ENCODE measurements at places on chromosomes 1 and 21.

- no peak for DNase-seq
Observed at GRCh38 chr21:33380483-33380998, 22.7 kb upstream of the IFNGR2 start.

GRCh38 chr1:36387141-36387949 lies 1.6 kb upstream of the STK40 start:
- DNase-seq = no peak

GRCh38 chr1:47898133-47898845 lies 98.9 kb downstream of the TRABD2B start:
- no peak for DNase-seq

DNA sequence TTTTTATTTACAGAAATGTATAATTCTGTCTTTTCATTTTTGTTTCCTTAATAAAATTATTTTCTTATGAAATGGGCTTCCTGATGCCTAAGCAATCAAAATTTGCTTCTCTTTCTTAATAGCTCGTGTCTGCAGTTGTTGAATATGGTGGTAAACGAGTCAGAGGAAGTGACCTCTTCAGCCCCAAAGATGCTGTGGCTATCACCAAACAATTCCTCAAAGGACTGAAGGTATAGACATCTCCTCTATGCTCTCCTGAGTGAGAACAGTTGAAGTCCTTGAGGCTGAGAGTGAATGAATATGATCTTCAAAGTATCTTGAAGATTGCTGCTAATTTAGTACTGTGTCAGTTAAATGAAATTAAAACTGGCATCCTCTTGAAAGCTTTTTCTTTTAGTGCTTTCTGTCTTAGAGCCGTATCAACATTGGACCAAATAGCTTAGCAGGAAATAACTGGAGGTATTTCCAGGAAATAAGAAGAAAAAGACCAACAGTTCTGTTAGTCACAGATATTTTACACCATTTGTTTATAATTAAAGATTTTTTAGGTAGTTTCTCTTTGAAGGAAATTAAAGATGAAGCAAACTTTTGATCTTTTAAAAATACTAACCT lies 24.7 kb downstream of the VPS45 start:
- DNase-seq = no peak

DNA sequence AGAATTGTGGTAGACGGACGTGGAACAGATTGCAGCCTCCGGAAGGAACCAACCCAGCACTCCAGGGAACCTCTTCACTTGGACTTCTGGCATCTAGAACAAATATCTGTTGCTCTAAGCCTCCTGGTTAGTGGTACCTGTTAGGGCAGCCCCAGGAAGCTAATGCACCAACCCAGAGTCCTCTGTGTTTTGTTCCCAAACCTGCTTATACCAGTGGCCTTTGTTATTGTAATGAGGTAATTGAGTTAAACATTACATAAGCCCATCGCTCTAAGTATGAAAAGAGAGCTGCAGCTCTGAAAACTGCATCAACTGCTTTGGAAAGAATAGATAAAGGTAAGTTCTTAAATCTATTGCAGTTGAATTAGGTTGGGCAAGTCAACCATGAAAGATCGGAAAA lies 516.7 kb downstream of the NPHP4 start:
- no peak for DNase-seq

GRCh38 chr1:95021119-95021518 lies 51.6 kb downstream of the ALG14 start:
- no peak for DNase-seq

DNA sequence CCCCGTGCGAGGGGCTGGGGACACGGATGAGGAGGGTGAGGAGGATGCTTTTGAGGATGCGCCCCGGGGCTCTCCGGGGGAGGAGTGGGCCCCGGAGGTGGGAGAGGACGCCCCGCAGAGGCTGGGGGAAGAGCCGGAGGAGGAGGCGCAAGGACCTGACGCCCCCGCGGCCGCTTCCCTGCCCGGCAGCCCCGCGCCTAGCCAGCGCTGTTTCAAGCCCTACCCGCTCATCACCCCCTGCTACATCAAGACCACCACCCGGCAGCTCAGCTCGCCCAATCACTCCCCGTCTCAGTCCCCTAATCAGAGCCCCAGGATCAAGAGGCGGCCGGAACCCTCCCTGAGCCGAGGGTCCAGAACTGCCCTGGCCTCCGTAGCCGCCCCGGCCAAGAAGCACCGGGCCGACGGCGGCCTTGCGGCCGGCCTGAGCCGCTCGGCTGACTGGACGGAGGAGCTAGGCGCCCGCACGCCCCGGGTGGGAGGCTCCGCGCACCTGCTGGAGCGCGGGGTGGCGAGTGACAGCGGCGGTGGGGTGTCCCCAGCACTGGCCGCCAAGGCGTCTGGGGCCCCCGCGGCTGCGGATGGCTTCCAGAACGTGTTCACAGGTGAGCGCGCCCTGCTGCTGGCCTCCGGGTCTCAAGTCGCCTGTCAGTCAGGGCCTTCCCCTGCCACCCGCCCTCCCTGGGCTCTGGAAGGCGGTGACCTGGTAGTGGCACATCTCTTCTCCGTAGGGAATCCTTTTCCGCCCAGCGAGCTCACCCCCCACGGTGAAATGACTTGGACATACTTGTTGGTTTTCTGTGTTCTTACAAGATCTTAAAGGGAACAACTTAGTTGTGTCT lies 1.7 kb downstream of the FMN2 start:
- DNase-seq = no peak

DNA sequence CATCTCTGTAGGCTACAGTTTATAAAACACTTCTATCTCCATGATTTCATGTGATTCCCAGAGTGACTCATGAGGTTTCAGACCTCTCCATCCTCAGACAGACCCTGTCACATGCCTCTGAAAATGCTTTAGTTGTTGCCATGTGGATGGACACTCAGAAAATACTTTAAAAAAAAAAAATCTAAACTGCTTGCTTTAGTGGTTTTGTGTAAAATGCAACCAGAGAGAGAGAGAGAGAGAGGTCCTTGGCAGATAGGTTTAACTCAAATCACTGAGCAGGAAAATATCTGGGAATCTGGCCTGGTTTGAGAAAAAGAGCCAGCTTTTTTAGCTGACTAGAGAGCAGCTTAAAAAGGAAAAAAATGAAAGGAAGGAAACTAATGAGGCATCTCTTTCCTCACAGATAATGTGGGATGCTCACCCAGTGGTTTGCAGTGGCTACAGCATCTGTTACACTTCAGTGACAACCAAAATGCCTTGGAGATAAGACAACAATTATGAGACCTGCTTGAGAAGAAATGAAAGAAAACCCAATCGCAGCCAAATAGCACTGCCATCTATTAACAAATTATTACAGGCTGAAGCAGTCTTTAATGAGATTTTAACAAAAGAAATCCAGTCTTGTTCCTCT lies 54.6 kb upstream of the SYT14 start:
- DNase-seq = peak; percentile 87

- no peak for DNase-seq
Observed at GRCh38 chr1:54601730-54602129, 21.6 kb downstream of the FAM151A start.

DNA sequence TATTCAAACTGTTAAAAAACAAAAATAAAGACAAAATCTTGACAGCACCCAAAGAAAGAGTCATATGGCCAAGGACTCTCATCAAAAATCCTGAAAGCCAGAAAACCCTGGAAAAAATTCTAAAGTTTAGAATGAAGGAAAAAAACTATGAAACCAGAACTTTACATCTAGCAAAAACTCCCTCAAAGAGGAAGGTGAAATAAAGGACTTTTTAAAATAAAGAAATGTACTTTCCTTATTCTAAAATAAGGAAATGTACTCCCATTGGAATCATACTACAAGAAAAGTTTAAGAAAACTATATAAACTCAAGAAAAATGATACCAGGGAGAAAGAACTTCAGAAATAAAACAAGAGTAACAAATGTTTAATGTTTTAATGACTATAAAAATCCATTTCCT lies 206.3 kb downstream of the KCNT2 start:
- no peak for DNase-seq

- DNase-seq = peak; percentile 6
Observed at GRCh38 chr1:98453066-98453465, 208.5 kb upstream of the SNX7 start.

GRCh38 chr1:246012341-246012740 lies 494.7 kb downstream of the SMYD3 start:
- peak; percentile 85 for DNase-seq

- no peak for DNase-seq
Observed at GRCh38 chr1:82284213-82284612, 483.5 kb downstream of the ADGRL2 start.

- DNase-seq = no peak
Observed at GRCh38 chr21:37909936-37910335, 6.3 kb downstream of the KCNJ6 start.

- DNase-seq = no peak
Observed at GRCh38 chr1:115275216-115275615, 62.8 kb downstream of the NGF start.

DNA sequence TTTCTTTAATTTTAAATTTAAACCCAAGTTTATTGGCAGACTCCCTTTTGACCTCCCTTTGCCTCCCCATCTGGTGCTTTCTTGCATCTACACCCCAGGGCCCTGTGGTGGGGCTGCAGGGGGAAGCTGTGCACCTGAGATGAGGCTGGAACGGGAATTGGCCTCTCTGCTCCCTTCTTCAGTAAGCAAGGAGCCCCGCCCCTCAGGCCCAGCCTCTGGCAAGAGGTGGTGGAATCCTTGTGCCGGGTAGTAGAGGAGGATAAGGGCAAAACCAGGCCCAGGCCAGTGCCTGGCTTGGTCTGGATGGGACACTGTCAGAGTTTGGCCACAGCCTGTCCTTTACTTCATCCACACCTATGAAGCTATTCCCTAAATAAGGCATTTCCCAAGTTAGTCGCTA lies 25.1 kb downstream of the ATP8B2 start:
- DNase-seq = no peak

DNA sequence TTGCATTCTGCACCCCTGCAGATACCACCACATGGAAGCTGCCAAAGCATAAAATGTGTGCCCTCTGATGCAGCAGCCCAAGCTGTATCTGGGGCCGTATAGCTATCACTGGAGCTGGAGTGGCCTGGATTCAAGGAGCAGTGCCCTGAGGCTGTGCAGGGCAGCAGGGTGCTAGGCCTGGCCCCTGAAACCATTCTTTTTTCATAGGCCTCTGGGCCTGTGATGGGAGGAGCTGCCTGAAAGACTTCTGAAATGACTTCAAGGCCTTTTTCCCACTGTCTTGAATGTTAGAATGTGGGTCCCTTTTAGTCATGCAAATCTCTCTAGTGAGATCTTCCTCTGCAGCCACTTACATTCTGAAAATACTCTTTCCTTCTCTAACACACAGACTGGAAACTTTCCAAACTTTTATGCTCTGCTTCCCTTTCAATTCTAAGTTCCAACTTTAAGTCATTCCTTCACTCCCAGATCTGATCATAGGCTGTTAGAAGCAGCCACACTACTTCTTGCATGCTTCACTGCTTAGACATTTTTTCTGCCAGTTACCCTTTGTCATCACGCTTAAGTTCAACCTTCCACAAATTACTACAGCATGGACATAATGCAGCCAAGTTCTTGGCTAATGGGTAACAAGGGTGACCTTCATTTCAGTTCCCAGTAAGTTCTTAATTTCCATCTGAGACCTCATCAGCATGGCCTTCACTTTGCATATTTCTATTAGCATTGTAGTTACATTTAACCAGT lies 42.4 kb downstream of the DRAM2 start:
- DNase-seq = no peak

DNA sequence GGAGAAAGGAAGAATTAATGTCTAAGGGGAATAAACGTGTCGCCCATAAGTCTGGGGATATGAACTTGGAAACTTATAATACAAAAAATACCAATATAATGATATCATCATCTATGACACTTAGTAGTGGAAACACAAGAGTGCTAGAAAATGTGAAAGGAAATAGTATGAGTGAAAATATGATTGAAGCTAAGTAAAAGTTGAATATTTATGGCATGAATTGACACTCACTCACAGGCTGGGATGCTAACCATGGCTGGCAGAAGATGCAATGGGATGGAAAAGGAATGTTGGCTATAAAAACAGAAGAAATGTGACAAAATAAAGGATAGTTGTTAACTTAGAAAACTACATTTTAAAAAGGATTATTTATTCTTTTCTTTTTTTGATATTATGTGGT lies 120.1 kb downstream of the XPR1 start:
- no peak for DNase-seq

DNA sequence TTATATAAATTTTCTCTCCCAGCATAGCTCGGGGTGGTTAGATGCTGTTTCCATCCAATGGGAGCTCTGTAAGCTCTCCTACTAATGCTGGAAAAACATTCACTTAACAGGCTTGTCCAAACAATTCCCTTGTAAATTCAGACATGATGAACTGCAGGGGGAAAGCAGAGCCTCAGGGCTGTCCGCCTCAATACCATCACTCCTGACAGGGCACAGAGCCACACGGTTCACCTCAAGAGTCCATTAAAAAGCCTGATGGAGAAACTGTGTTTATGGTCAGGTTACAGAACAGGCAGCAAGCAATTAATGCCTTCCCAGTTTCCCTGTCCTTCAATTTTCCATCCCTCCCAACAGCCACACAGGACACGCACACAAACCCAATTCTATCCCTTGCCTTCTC lies 171.0 kb downstream of the BRINP2 start:
- DNase-seq = no peak
